ENCODE measurements at places on chromosomes 11 and 22.
A peak's percentile ranks its signal among the peaks of the same experiment; 100 is the strongest.

GRCh38 chr11:35163209-35163608 is 24.2 kb downstream of the CD44 start:
- DNase-seq, result no peak

DNA sequence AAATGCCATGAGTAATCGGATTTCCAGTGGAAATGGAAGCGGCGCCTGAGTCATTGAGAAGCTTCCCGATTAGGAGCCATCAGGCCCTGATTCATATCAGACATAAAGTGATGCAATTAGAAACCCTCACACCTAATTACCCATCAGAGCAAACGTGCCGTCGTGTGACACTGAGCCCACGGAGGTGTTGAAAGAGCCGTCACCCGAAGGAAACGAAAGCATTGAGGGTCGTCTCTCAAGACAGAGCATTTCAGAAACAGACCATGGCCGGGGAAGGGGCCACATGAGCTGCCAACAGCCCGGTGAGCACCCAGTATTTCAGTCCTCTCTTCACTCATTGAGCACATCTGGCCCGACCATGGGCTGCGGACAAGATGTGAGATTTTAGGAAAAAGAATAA is 829.3 kb downstream of the TBC1D22A start:
- DNase-seq, result no peak

DNA sequence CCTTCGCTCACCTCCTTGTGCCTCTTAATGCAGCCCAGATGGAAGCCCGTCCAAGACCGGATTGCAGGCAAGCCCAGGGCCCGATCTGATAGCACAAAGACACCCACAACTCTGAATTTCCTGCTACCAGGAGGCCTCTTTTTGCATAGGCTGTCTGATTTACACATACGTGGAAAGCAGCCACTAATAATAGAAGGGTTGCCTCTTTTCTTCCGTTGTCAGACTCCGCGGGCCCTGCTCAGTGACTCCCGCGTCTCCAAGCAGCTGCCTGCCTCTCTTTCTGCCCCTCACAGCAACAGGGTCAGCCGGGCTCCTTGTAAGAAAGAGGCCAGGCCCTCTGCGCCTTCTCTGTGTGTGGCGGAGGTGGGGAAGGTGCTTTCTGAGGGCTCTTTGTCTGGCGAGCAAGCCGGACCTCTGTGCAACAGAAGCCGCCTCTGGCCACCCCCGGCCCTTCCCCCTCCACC is 26.7 kb downstream of the FLI1 start:
- DNase-seq, result no peak

- DNase-seq, result no peak
Measured at GRCh38 chr22:23233752-23234408, 53.6 kb downstream of the BCR start.

DNA sequence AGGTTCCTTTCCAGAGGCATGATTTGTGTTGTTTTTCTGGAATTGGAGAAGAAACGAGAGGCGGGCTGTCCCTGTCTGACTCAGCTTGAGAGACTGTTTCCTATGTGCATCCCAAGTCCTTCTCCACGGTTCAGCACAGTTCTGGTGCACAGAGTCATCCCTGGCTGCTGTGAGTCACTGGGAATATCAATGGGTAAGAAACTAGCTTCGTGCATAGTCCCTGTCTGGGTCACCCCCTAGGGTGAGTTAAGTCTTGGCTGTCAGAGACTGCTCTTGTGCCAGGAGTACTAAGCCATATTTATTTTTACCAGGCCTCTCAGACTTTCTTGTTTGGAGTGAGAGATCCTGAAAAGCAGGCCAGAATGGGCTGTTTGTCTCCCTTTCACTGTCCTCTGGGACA is 2.4 kb upstream of the LRP4 start:
- no peak for DNase-seq

DNA sequence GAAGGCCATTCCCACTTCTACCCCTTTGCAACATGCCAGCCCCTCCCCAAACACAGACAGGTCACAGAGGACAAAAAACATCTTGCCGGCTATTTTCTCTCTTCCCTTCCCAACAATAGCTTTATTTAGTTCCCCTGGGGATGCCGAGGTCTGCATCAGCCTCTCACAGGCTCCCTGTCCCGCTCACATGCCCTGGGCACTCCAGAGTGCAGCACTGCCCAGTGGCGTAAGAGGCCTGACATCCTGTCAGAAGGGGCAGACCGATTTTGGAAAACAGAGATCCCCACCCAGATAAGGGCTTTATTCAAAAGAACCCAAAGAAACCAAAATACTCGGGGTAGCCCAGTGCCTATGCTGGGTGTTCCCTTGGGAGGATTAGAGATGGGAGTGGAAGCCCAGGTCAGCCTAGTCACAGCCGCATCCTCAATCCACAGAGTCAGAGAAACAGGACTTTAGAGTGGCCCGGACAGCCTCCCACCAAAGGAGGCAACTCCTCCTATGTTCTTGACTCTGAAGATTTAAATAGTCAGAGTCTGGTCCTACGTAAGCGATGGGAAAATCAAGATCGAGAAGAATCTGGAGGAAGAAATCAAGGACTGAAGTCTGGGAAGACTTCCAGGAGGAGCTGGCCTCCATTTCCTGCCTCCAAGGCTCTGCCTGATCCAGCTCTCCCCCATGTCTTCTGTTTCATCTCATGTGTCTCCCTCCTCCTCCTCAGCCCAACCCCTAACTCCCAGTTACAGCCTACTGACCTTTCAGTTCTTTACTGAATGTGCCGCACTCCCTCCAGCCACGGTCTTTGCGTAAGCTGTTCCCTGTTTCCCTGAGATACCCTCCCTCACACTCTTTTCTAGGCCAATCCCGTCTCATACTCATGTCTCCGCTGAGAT is 129.3 kb downstream of the FBXO7 start:
- DNase-seq, result no peak

DNA sequence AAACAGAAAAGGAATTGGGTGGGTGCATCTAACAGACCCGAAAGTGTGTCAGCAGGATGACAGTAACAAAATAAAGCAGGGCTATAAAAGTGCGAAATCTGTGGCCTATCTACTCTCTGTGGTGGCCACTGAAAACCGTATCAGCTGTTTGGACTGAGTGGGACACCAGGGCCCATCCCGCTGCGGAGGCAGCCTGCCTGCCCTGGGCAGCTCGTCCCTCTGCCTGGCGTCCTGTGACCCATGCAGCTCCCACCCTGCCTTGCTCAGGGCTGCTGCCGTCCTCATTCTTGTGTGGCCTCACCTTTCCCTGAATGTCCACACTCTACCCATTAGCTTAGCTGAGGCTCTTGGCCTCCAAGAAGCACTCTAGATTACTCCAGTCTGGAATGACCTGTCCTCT is 30.4 kb downstream of the CARS1 start:
- no peak for DNase-seq

GRCh38 chr11:2305140-2305778 is 3.4 kb downstream of the TSPAN32 start:
- peak; percentile 90 for DNase-seq

GRCh38 chr11:102134597-102134996 is 24.4 kb downstream of the YAP1 start:
- DNase-seq, result no peak

DNA sequence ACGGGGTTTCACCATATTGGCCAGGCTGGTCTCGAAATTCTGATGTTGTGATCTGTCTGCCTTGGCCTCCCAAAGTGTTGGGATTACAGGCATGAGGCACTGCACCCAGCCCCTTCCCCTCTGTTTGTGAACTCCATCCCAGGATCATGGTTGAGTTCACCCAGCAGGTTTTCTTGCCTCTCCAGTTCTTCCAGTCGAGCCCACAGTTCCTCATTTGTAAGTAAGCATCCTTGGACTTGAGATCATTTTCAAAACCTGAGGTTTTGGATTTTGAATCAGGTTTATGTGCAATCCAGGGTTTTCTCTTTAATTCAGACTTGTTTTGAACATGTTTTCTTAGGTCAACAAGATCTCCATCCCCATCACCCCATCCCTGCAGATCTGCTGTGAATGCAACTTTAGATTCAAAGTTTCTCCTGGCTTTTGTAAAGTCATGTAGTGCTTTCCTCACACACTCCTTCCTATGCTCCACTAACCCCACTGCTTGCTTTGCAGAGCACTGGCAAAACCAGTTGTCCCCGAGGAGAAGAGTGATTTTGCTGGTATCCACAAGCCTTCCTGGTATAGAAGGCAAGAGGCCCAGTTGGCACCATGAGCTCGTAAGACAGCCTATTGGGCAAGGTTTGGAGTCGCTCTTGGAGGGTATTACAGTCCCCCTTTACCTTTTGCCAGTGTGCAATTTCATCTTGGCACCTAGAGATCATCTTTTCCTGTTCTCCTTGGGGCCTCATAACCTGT is 14.7 kb upstream of the VPREB1 start:
- no peak for DNase-seq

- no peak for DNase-seq
Measured at GRCh38 chr11:69601011-69601975, 39.7 kb upstream of the CCND1 start.

DNA sequence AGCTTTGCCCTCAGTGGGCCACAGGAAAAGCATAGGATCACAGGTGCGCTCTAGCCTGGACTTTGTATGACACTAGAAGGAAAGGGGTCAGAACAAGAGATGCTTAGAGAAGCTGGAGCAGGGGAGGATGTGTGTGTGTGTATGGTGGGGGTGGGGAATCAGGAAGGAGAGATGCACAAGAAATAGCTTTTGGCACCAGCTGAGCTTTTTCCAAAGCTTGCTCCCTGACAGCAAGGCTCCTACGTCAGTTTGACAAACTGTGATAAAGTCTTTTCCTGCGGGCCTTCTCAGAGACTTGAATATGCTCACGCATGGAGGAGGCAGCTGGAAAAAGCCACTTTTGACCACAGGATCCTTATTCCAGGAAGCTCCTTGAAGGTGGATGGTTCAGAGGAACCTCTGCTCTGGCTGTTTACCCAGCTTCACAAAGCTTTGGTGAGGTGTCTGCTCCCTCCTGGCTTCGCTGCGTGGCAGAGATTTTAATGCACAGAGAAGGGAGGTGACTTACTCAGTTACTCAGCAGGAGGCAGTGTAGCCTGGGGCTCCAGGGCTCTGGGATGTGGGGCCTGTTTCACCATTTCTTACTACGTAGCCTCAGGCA is 3.9 kb downstream of the CDC42EP1 start:
- no peak for DNase-seq

DNA sequence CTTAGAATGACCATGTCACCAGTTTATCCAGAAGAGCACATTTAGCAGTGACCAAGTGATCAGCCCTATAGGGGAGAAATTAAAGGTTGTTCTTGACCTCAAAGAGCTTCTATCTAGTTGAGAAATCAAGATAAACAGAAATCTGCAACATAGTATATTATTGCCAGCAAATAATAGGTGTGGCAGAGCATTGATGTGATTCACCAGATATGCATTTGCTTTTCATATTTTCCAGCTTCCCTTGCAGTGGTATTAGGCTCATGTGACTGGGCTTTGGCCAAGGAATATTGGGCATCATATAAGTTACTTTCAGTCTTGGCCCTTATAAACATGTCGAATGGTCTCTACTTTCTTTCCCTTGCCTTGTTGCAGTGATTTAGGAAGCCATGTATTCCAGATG is 34.5 kb downstream of the COMMD9 start:
- DNase-seq, result no peak

Data from body of pancreas (tissue), 4 donors.